Stimulated activated CD4-positive, alpha-beta T cell treated with anti-CD3 and anti-CD28 coated beads, Interleukin-1b, Interleukin-23, amount 100 ng/mL, for 24 hours (primary cell): ENCODE measurements at places on chromosomes 5 and 9.

DNA sequence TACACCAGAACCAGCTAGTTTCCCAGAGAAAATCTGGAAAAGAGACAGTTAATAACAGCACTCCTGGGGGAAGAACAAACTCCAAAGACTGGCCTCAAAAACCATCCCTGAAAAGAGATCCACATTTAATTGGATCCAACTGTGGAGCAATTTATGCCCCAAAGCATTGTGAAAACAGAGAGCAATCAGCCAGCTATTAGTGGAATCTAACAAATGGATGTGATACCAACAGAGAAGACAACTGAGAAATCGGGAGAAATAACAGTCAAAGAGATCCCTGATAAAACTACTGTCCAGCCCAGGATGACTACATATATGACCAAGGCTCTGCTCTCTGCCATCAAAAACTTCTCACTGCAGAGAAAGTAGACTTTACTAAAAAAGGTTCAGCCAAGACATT lies 40.5 kb upstream of the TRIO start:
- DNase-seq: no peak

GRCh38 chr5:115419846-115420585 lies 123.6 kb upstream of the CCDC112 start:
- DNase-seq: no peak

DNA sequence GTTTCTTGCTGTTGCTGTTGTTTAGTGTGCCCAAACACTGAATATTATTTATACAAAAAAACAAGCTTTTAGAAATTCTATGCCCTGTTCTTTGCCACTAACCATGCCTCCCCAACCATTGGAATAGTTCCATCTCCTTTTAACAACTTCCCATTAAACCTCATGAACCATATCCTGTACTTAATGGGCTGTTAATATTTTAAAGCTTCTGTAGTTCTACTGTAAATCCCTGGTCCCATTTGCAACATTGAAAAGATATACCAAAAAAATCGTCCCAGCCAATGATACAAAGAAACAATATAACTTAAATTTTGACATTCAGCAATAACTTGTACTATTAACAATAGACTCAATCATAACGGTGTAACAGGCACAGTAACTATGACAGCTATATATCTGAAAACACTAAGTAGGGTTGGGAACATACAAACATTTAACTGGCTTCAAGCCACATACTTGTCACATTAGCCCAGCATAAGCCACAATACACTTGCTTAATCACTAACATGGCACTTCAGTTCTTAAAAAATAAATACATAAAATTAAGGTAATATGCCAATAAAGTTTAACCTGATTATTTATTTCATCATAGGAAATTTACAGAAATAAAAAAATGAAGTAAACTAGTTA lies 86.1 kb downstream of the ADAMTS6 start:
- no peak for DNase-seq

- no peak for DNase-seq
Observed at GRCh38 chr9:128637656-128638055, 19.0 kb downstream of the DYNC2I2 start.

DNA sequence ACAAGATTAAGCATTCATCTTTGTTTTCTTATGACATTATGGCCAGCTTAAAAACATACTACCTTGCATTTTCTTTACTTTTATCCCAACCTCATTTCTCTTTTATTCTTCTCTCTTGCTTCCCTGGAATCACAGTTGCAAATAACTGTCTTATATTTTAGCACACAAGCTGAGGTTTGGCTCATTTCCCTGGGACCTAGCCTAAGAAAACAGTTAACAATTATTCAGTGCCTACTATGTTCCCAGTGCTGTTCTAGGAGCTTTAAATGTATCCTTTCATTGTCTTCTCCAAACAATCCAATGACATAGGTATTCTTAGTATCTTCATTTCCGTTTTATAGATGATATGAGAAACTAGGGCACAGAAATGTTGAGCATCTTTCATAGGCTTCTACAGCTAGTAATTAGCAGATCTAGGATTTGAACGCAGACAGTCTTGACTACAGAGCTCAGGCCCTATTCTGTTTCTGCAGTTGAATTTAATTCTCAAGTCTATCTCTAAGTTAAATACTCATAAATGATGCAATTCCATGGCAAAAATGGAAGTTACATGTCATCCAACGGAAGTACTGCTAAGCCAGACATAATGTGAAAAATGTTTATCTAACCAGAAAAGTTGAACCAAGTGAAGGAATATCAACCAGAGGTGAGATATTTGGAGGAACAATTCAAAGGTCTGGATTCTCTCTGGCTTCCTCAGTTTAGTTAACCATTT lies 52.3 kb upstream of the MTAP start:
- DNase-seq: no peak

GRCh38 chr5:73745836-73746235 lies 119.8 kb downstream of the ARHGEF28 start:
- DNase-seq: no peak

GRCh38 chr5:132915681-132916080 lies 42.2 kb downstream of the LEAP2 start:
- DNase-seq: no peak

GRCh38 chr5:132074772-132075718 lies 1.5 kb downstream of the CSF2 start:
- DNase-seq: no peak

GRCh38 chr5:6595405-6595804 lies 37.4 kb downstream of the NSUN2 start:
- no peak for DNase-seq

DNA sequence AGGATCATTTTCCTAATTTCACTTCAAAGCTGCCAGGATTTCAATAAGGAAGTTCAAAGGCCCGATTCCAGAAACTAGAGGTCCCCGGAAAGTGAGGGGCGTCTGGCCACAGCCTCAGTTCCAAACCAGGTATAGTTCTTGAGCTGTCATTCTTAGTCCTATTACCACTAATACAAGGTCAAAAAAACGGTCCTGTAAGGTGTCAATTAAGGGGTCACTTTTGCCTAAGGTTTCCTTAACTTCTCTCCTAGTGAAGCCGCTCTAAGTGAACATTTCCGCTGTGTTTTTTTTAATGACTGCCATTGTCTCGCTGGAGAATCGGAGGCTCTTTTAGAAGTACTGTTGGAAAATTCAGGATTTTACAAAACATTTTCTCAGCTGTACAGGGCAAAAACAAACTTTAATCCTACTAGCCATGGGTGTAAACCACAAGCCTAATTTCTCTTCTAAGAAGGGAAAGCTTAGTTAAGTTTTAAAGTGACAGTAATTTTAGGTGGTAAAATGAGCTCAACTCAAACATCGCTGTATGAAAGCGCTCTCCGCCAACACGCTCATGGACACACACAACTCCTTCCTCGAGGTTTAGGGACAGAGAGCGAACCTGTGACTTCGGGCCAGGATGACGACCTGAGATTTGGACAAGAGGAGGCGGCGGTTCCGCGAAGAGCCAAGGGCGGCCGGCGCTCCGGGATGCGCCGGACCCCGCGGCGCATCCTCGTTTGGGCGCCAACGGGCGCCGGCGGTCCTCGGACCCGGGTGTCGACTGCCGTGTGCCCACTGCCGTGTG lies 76.7 kb upstream of the IFNE start:
- DNase-seq: no peak

DNA sequence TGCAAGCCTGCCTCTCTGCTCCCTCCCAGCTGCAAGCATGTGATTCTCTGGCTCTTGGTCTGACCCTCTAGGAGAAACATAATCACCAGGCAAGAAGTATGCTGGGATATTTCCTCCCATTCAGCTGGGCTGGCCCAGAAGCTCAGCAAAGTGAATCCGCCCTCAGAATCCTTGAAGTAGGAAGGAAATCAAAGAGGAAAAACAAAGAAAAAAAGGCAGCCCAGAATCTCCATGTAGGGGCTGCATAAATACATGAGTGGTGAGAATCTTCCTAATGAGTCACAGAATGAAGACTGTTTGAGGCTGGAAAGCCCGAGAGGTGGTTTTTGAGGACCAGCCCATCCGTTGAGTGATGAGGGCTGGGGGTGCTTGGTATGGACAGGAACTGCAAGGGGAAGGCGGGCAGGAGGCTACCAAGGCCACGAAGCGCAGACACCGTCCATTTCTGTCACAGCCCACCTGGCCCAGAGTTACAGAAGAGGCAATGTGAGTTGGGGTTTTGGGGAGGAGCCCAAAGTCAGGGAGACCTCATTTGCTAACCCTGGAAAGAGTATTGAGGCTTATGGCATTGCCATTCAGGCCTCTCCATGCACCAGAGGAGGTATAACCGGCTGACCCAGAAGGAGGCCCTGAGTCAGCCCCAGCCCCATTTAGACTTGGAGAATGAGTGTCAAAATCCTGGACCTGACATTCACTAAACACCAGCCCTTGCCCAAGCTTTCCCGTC lies 33.4 kb upstream of the TGFBR1 start:
- DNase-seq: no peak

GRCh38 chr5:122362361-122362760 lies 50.3 kb downstream of the SNCAIP start:
- no peak for DNase-seq

DNA sequence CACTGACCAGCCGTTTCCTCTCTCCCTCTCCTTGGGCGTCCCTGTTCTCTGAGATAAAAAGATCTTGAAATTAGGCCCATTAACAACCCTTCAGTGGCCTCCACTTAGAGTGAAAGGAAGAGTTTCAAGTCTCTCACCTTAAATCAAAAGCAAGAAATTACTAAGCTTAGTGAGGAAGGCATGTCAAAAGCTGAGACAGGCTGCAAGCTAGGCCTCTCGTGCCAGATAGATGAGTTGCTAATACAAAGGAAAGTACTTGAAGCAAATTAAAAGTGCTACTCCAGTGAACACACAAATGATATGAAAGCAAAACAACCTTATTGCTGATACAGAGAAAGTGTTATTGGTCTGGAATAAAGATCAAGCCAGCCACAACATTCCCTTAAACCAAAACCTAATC lies 331.3 kb upstream of the SEMA6A start:
- no peak for DNase-seq

DNA sequence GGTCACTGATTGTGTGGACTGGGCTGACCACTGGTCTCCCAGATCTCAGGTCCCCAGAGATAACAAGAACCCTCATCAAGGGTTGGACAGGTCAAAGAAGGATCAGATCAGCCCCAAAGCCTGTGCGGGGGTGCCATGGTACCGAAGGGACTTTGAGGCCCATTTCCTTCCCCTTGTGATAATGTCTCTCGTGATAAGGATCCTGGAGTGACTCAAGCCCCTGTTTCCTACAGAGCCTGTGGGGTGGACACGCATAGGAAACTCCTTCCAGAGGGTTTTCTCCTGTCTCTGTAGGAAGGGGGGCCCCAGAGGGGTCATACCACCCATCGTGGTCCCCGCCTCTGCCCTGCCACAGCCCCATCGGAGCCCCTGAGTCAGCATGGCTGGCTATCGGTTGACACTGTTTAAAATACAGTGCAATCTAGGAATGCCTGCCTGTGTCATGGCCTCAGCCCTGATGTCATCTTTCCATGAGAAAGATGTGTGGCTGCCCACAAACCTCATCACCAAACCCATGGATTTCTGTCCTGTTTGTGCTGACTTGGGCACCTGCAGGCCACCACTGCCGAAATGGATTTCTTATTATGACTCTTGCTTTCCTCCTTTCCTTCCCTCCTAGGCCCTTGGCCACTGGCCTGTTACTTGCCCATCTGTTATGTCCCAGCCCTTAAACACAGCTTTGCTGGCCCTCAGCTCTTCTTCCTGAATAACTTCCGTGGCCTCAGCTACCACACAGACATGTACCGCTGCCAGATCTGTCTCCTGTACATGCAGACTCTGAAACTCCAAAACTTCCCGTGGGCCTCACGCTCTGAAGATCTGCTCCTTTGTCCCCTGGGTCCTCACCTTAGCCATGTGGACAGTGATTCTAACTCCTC lies 2.9 kb upstream of the CSF2 start:
- no peak for DNase-seq

DNA sequence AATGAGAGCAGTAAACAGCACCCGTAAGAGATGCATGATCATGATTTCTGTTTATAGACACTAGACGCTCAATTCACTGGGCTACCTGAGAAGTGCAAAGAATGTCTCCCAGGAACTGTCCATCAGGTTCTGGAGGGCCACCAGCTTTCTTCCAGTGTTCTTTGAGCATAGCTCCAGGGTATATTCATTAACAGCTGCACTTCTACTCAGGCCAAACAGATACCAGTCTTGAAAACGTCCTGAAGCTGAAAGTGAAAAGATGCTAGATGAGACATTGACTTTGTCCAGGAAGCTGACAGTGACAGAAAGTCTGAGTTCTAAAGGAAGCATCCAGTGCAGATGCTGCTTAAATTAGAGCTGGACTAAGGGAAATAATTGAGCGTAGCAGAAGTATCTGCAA lies 488.7 kb upstream of the TYRP1 start:
- no peak for DNase-seq

- DNase-seq: no peak
Observed at GRCh38 chr9:132040246-132040645, 39.4 kb downstream of the MED27 start.

- DNase-seq: no peak
Observed at GRCh38 chr5:127943061-127943371, 140.6 kb upstream of the SLC12A2 start.

- no peak for DNase-seq
Observed at GRCh38 chr5:137181667-137182066, 317.5 kb downstream of the SPOCK1 start.

GRCh38 chr5:146644831-146645230 lies 128.8 kb upstream of the GPR151 start:
- DNase-seq: no peak

DNA sequence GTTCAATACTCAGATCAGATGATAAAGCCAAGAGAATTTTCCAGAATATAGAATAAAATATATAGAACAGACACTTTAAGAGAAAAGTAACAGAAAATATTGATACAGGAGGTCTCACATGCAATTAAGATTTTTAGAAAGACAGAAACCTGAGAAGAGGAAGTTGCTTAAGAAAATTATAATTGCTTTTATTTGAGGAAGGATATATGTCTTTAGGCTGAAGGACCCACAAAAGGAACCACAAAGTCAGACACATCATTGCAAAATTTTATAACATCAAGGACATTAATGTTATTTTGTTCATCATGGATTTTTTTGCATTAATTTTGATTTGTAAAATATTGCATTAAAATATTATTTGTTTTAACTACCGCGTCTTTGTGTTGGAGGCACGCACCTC lies 141.5 kb downstream of the FSTL4 start:
- DNase-seq: no peak

GRCh38 chr9:76456202-76456926 lies 2.6 kb upstream of the GCNT1 start:
- DNase-seq: no peak

GRCh38 chr9:36894695-36895310 lies 139.3 kb downstream of the PAX5 start:
- DNase-seq: no peak

GRCh38 chr5:123176224-123176937 lies 87.3 kb downstream of the PRDM6 start:
- no peak for DNase-seq
